ENCODE measurements at places on chromosomes 3 and 15.

DNA sequence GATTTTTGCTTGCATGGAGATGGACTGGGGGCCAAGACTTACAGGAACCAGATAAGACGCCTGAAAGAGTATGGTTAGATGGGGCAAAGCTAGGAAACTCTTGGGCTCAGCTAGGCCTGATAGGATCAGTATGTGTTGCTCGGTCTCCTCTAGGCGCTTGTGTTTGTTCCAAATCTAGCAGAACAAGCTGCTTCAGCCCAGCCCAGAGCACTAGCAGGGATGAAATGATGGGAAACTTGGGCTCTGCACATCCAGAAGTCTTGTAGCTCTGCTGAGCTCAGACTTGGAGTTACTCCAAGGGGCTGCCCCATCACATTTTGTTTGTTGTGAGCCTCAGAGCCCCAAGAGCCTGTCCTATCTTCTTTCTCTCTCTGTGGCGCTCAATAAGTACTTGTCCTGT lies 34.7 kb downstream of the FOXL2 start:
- DNase-seq = no peak

GRCh38 chr3:22129101-22129500 lies 378.1 kb upstream of the ZNF385D start:
- DNase-seq = no peak

DNA sequence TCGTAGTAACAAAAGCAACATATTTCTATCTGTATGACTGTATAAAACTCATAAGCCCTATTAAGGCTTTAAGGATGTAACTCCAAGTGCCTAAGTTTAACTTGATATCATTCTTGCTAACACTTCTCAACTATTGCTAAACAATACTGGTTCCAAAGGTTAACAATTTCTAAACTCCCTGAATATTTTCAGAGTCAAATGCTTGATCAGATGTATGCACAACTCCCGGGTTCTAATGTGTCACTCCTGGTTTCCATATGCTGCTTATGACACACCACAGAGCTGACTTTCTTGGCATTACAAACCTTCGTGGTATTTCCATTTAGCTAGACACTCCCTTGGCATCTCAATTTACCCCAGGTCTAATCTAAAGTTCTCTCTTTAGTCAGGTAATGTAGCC lies 26.3 kb downstream of the DZIP1L start:
- DNase-seq = no peak

DNA sequence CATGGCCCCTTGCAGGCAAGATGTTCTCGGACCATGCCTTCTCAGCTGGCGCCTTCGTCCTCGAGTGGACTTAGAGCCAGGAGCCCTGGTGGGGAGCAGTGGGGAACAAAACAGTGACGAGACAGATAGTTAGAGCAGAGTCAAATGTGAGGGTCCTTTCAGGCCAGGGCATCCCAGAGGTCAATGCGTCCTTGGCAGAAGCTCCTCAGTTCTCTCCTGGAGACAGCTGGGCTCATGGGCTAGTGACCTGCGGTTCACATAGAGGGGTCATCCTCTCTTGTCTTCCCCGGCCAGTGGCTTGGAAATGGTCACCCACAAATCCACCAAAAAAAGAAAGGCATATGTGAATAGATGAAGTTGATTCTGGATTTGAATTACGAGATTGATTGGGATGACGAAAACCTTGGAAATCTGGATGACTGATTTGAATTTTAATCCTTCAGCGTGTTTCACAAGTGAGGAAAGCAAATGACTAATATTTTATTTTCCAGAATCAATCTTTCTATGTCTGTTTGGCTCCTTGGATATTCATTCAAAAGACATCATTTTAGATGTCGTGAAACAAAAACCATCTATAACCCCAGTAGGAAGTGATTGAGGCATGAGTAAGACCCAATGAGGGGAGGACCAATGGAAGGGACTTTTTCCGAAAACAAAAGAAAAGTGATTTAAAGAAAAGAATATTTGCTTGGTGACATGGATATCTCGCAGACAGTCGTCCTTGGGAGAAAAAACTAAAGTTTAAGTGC lies 84.5 kb downstream of the ASB7 start:
- DNase-seq = no peak

GRCh38 chr15:29799859-29800258 lies 22.4 kb downstream of the TJP1 start:
- DNase-seq = no peak

DNA sequence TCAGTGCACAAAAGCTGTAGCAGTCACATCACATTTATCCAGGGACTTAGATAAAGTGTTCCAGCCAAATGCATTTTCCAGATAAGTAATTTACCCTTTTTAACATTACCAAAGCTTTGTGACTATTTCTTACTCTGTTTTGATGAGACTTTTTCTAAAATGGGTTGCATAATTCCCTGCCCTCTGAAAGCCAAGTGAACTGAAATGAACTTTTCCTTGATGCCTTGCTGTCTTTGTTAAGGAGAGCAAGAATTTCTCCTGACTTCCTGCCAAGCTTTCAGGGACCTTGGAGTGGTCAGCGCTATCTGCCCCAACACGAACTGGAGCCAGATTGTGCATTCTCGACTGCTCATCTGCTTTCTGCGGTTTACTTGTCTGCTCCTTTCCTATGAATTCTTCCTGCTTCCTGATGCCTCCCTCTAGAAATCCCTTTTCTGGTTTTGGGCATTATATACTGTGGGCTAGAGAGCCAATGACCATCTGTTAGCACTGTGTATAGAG lies 34.8 kb downstream of the EIF4E3 start:
- no peak for DNase-seq

- no peak for DNase-seq
These were observed 435.0 kb downstream of the SHQ1 start for GRCh38 chr3:72413228-72413627.

DNA sequence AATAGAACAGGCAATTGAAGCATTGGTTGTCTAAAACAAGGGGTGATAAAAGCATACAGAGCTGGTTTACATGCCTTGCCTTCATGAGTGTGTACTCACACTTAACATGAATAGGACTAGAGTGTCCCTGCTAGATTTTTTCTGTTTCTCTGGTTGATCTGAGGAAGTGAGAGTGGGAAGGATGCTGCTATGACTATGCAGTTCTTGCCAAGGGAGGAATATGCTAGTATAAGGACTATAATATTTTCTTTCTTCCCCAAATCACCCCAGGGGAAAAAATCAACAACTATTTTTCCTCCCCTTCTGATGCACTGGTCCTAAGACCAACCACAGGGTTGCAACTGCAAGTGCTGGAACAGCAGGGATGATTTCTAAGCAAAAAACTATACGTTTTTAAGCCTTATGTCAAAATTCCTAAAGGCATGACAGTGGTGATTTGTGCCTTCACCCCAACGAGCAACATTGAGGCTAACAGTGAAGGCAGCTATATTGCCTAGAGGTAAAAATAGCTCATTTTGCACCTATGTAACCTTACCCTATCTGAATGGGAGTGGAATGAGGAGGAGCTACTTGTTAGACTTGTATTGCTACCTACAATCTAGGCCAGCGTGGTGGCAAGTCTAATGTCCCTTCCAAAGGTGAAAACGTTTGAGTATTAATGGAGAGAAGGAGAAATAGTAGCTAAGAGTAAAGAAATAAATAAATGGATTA lies 33.5 kb upstream of the USP8 start:
- DNase-seq = no peak

DNA sequence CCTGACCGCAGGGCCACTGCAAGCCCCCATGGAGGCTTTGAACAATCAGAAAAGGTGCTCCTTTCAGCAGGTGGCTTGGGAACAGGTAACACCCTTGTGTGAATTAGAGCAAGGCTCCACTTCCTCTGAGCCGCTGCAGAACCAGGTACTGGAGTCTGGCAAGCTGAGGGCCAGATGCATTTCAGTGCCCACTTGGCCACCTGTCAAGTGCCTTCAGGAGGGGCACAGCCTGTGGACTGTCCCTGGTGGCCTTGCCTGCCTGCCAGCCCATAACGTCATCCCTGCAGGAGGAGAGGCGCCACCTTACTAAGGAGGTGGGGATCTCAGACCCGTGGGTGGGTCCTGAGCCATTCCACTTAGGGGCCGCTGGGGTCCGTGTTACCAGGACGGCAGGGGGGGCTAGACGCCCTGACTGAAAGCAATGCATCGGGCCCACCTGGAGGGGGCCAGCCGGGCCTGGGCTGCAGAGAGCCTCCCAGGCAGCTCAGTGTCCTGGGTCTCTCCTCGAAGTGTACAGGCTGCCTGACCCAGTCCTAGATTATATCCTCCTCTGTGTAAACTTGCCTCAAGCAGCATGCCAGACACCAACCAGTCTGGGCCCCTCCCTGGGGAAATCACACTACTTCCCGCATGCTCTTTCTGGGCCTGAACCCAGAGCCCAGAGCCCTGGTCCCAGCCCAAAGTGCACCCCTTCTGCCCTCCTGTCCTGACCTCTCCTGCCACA lies 16.1 kb downstream of the SPTBN5 start:
- DNase-seq = no peak

GRCh38 chr3:105119801-105120340 lies 246.8 kb upstream of the ALCAM start:
- no peak for DNase-seq

- DNase-seq = no peak
These were observed 61.4 kb downstream of the GLB1 start for GRCh38 chr3:33035596-33035995.

GRCh38 chr15:47862402-47862801 lies 145.1 kb downstream of the SEMA6D start:
- DNase-seq = no peak

- DNase-seq = no peak
These were observed 27.0 kb downstream of the SHQ1 start for GRCh38 chr3:72821161-72821781.

GRCh38 chr3:116863822-116864589 lies 154.4 kb downstream of the TUSC7 start:
- DNase-seq = no peak

- no peak for DNase-seq
These were observed 19.3 kb upstream of the DPPA4 start for GRCh38 chr3:109356442-109357155.

DNA sequence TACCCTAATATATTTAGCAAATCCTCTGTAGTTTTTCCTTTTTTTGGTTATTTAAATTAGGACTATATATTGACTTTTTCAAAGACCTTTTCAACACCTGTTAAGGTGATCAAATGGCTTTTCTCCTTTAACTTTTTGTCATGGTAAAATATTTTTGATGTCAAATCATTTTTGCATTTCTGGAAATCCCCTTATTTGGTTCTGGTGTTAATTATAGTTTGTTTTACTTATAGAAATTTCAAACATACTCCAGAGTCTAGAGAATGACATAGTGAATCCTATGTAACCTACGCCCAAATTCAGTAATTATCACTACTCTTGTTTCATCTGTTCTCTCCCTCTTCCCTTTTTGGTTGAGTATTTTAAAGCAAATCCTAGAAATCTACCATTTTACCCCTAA lies 121.3 kb upstream of the TBL1XR1 start:
- no peak for DNase-seq

GRCh38 chr3:197730200-197730599 lies 6.5 kb downstream of the RUBCN start:
- no peak for DNase-seq

DNA sequence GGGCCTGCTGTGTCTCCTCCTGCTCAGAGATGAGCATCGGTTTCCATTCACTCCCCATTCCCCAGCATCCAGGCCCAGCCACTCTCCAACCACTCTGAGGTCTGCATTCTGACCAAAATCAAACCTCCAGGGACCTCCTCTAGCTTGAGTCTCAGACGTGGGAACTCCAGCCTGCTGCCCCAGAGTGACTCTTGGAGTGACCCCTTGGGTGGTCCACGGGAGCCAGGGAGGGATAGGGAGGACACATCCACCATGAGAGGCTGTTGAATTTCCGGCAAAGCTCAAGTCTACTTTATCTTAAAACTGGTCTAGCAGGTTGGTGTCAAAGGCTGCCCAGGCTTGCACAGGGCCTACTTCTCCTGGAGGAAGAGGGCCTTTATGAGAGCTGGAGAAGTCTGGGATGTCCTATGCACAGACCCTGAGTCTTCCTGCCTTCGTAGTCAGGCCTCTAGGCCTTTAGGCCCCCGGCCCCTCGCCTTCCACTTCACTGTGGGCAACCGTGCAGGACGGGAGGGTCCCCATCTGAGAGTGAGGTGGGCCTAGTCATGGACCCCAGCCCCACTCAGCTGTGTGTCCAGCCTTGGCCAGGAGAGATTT lies 8.9 kb downstream of the CISH start:
- DNase-seq = no peak

DNA sequence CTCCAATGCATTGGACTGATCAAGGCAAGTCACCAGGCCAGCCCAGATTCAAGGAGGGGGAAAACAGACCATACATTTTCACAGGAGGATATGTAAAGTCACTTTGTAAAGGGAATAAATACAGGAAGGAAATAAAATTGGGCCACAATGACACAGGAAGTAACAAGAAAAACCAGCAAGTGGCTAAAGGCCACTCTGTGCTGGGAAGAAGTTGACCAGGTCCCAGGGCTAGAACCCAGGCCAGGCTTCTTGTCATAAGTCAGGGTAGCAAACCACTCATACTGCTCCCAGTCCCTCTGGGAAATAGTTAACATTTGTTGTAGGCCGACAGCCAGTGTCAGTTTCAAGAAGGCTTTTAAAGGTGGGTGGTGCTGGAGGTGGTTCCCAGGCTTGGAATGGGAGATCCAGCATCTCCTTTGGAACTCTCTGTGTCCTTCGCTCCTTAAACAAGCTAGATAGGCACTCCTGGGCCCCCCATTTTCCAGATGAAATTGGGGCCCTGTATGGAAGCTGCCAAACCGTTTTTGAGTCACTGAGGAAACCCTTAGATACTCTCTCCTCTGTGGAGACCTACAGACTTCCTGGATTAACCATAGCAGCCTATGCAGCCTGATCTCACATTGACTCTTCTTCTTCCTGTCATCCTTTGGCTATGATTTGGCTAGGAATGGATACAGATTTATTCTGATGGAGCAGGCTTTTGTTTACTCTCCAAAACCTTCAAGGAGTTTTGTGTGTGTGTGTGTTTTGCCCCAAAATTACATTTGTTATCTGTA lies 14.7 kb upstream of the EDC3 start:
- DNase-seq = no peak

DNA sequence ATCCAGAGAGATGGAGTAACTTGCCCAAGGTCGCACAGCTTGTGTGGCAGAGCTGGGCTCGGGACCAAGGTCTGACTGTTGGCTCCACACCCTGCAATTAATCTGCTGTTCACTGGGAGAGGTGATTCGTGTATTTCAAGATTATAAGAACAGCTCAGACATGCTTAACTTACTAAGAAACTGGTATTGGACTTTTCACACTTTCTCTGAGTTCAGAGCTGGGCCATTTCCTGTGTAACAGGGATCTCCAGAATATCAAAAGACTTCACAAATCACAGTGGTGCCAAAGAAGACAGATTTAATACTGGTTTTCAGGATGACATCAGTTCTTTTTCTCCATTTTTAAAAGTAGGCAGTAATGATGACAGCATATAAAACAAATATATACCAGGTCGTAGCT lies 156.8 kb upstream of the UBE2E1 start:
- no peak for DNase-seq
